ENCODE measurements at places on chromosomes 3 and 15.

DNA sequence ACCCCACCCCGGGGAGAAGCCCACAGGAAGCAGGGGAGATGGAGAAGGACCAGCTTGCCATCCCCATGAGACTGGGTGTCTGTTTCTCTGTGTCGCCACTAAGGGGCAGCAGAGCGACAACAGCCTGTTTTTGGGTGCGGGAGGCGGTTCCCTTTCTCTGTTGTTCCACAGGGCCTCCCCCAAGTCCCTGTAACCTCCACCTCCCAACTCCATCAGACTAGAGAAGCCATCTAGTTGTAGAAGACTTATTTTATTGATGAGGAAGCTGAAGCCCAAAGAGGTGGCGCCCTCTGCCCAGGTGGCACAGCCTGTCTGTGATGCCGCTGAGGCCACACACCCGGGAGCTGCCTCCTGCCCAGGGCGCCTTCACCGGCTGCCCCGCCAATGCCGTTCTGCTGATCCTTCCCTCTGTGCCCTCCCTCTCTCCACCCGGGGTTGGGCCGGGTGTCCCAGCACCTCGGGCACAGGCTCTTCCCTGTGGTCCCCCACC lies 3.9 kb upstream of the CCDC9B start:
- DNase-seq = peak; percentile 59

GRCh38 chr3:42710323-42711021 lies 7.9 kb upstream of the HHATL start:
- DNase-seq = no peak

- no peak for DNase-seq
These were observed 157.9 kb downstream of the C3orf38 start for GRCh38 chr3:88307666-88308065.

DNA sequence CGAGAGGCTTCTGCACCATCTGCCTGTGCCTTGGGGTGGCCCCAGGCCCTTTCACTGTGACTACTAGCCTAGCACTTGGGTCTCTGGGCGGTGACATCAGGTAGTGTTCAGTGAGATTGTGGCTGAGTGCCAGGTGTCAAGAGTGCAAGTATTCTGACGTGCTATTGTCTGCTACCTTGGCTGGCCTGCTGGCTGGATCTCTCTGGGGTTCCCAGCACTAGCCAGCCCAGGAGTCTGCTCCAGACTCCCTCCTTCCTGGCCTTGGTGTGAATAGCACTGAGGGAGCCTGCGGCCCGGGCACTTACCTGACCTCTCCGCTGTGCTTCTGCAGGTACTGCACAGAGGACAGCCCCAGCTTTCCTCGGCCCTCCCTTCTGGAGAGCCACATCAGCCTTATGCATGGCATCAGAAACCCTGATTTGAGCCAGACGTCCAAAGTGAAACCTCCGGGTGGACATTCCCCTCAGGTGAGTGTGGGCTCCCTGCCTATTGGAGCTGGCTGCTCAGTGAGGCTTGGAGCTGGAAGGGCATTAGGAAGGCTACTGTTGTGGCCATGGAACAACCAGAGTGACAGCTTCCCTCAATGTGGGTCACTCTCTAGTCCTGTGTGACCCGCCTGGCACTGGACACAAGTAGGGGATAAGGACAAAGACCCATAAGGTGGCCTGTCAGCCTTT lies 17.5 kb upstream of the ALPK3 start:
- DNase-seq = no peak

- DNase-seq = no peak
These were observed 27.3 kb upstream of the TMCO5A start for GRCh38 chr15:37907136-37907535.

- DNase-seq = no peak
These were observed 699 bp upstream of the SHOX2 start for GRCh38 chr3:158106766-158107471.

- no peak for DNase-seq
These were observed 15.7 kb downstream of the C3orf52 start for GRCh38 chr3:112101916-112102315.

DNA sequence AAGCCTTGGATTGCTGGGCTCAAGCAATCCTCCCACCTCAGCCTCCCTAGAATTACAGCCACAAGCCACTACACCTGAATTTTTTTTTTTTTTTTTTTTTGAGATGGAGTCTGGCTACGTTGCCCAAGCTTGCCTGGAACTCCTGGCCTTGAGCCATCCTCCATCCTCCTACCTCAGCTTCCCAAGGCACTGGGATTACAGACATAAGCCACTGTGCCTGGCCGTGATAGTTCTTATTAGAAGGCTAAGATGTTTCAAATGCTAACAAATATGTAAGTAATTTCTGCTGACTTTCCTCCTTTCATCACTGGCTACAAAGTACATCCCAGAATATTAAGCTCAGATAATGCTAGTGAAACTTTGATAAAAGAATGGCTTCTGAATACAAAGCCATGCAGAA lies 5.7 kb upstream of the SETMAR start:
- no peak for DNase-seq

- no peak for DNase-seq
These were observed 16.3 kb downstream of the ZNF385D start for GRCh38 chr3:21734746-21735145.
